ENCODE measurements at places on chromosomes 6 and 20.

DNA sequence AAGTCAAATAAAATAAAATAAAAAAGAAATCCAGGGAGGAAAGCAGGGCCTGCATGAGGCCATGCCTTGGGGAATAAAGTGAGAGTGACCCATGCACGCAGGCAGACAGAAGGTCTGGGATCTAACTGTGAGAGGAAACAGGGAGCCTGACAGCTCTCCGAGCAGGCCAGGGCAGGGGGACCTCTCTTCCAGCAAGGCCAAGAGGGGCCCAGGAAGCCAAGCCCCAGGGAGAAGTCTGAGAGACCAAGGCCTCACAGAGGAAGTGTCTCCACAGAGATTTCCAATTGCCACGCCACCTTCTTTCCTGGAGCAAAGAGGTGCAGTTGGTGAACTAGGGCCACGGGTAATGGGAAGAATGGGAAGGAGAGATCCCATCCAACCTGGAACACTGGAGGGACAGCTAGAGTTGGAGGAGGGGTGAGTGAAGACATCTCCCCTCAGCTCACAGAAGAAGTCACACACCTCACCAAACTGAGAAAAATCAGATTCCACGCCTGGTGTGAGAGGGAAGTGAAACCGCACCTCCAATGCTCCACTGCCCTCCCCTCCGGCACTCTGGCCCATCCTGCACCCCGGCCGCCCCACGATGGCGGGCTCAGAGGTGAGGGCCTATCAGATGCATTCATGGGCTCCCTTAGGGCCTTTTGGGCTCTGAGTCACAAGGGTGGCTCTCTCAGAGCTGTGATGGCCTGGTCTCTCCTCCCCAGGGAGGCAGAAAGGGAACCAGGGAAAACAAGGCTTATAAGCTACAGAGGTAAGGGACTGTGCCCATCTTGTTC is 25.1 kb upstream of the TAF8 start:
- DNase-seq = peak; percentile 89

GRCh38 chr6:131216246-131216645 is 81.0 kb downstream of the AKAP7 start:
- DNase-seq = no peak

DNA sequence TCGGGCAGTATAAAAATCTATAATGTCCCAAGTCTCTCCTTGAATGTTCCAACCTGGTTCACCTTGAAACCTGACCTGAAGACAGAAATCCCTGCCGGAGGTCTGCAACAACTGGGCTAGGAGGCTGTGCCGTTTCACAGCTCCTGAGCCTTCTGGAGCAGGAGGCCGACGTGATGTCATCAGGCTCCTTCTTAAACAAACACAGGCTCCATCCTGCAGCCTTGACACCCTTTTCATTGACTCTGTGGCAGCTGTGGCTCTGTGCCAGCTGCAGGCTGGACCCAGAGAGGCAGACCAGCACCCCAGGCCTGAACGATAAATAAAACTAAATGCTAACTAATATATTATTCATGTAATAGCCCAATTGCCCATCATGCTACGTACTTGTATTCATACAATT is 483.9 kb downstream of the CD83 start:
- DNase-seq = no peak

- DNase-seq = no peak
These were observed 5.0 kb upstream of the ADGRF1 start for GRCh38 chr6:47047097-47047478.

DNA sequence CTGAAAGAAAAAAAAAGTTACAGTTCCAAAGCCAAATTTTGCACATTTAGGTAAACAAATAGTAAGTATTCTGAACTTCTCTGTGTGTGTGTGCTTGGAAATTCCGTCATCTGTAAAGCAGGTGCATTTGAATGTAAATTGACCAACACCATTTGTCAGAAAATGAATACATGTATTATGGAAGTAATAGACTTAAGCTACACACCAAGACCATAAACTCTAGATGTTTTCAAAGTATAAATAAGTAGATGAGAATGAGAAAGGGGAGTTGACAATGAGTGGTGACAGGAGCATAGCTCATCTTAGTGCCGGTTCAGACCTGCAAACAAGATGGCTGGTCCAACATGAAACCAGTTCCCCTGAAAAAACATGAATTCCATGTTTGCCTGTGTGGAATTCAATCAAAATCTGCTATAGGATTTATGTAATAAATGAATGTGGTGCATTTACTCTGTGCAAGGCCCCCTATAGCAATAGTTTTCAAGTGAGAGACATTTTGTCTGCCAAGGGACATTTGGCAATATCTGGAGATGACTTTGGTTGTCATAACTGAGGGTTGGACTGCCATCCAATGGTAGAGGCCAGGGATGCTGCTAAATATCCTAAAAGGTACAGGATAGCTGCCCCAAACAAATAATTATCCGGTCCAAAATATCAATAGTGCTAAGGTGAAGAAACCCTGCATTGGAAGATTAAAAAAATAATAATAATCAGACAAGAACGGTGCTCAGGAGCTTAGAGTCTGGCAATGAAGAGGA is 11.0 kb upstream of the FILIP1 start:
- no peak for DNase-seq

- peak; percentile 75 for DNase-seq
These were observed 13.0 kb downstream of the RPP21 start for GRCh38 chr6:30357678-30358540.

DNA sequence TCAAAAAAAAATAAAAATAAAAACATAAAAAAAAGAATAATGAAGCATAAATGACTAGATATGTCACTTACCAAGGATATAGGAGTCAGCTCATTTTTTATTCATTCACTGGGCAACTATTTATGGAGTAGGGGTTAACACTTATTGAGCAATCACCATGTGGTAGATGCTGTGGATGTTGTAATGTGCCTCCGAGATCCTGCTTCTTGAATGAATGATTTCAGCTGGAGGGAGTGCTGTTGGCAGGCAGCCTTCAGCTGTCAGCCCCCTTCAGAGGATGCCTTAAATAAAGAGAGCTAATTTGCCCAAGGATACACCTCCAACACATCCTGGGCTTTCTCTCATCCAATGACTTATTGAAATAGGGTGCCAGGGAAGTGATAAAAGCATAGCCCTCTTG is 229.5 kb upstream of the DTNBP1 start:
- DNase-seq = peak; percentile 86

GRCh38 chr20:53910351-53911002 is 159.9 kb downstream of the BCAS1 start:
- DNase-seq = no peak

GRCh38 chr20:20130399-20130798 is 78.1 kb downstream of the CFAP61 start:
- DNase-seq = peak; percentile 42

DNA sequence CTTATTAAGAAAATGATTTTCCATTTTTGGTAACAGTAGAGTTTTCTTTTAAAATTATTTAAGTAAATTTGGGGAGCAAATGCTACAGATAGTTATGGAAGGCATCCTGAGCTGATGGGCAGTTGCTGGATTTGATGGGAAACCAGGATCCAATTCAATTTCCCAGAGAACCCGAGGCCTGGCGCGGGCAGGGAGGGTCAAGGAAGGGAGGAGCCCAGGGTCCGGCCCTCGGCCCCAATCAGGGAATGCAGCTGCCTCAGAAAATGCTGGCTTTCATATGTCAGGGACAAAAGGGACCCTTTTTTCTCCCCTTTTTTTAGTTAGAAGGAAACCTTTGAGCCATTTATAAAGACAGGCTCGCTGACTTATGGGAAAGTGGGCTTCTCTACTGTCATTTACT is 42.1 kb downstream of the CTCFL start:
- DNase-seq = no peak

DNA sequence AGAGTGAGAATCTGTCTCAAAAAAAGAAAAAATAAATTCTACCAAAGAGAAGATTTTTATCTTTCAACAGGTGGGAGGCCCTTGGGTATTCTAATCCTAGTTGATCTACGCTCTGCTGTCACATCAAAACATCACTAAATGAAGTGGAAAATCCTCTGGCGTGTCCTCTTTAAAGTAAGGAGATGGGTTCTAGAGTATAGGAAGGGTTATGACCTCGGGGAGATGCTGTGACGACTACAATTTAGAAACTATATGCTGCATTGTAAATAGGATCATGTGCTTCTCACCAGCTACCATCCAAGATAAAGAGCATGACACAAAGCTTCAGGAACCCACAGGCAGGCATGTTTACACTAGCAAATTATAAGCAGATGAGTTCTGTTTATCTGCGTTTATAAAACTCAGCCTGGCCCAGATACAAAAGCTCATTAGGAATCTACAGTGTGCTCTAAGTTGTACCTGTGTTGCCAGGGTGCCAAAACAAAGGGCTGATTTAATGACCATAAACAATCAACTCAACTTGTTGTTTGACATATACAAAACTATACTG is 197.1 kb upstream of the PLN start:
- no peak for DNase-seq

DNA sequence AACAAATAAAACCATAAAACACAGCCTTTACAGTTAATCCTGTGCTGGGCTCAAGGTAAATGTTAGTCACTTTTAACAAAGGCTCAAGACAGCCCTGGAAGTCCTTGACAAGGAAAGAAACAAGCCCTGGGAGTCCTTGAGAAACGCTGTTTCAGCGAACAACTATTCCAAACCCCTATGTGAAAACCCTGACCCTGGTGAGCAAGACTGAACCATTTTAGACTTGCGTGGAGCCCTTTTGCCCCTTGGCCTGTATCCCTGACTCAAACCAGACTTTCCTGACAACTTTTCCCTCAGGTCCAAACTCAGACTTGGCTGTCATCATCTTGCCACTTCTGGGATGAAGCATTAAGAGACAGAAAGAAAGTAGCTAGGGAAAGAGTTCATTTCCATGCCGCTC is 180.4 kb downstream of the AIG1 start:
- DNase-seq = no peak

GRCh38 chr6:43127180-43127579 is 43.9 kb upstream of the SRF start:
- no peak for DNase-seq

GRCh38 chr6:161526794-161527193 is 252.9 kb upstream of the AGPAT4 start:
- DNase-seq = no peak

- peak; percentile 37 for DNase-seq
These were observed 133.7 kb upstream of the GMDS start for GRCh38 chr6:2378891-2379652.

GRCh38 chr20:19885939-19886660 is 128.0 kb downstream of the RIN2 start:
- no peak for DNase-seq

GRCh38 chr6:135423649-135424128 is 73.9 kb downstream of the AHI1 start:
- peak; percentile 85 for DNase-seq

DNA sequence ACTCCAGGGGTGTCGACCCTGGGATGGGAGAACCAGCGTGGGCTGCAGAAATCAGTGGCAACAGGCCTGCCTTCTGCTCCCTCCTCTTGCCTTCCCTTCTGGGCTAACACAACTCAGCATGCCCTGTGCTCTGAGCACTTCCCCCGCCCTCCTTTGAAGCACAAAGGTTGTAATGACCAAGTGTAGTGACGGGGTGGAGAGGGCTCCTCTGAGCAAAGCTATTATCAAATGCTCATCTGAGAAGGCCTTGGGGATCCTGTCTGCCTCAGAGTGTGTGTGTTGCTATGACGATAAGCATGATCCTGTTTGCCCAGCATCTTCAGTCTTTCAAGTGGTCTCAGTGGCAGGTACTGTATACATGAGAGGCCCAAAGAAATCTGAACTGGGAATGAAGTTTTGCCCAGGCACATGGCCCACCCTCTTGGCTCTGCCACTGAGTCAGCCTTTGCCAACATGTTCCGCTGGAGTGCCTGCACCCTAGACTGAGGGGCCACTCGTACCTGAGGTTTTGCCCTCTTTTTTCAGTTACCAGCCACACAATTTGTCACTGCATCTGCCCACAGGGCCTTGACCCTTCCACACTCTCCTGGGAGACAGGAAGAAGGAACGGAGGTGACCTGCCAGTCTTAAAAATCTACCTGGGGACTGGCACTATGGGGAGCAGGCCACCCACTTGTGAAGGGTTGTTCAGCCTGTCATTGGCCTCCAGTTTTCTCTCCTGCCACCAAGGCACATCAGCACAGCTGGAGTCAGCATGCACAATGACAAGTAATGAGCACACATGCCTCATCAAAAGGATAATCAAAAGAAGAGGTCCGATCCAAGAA is 74.5 kb downstream of the GFOD1 start:
- DNase-seq = peak; percentile 31

DNA sequence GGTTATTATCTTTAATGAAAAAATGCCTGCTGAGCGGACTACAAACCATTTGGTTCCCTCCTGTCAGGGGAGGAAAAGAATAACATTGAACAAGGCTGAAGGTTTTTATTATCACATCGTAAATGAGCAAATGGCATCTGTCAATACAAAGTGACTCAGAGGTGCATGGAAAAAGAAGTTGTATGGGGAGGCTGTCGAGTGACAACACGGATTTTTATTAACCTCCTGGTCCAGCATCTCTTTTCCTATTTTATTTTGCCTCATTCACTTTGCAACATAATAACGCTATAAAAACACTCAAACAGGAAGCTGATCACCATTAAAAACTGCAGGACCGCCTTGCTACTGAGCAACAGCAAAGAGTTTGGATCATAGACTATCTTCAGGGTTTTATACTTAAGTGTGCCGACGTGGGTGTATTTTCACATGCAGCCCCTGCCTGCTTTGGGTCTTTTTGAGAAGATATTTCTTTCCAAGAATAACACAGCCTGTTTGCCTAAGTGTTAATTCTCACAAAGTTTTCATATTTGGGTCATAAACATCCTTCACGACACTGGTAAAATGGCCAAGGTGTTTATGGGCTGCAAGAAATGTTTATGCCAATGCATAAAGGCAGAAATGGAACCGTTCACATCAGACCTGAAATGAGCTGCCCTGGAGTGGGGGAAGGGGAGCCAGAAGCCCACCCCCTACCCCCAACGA is 132.1 kb upstream of the SALL4 start:
- no peak for DNase-seq

GRCh38 chr6:74177506-74177905 is 481.5 kb downstream of the CD109 start:
- no peak for DNase-seq

GRCh38 chr6:36347621-36348020 is 10.9 kb upstream of the BNIP5 start:
- DNase-seq = no peak

DNA sequence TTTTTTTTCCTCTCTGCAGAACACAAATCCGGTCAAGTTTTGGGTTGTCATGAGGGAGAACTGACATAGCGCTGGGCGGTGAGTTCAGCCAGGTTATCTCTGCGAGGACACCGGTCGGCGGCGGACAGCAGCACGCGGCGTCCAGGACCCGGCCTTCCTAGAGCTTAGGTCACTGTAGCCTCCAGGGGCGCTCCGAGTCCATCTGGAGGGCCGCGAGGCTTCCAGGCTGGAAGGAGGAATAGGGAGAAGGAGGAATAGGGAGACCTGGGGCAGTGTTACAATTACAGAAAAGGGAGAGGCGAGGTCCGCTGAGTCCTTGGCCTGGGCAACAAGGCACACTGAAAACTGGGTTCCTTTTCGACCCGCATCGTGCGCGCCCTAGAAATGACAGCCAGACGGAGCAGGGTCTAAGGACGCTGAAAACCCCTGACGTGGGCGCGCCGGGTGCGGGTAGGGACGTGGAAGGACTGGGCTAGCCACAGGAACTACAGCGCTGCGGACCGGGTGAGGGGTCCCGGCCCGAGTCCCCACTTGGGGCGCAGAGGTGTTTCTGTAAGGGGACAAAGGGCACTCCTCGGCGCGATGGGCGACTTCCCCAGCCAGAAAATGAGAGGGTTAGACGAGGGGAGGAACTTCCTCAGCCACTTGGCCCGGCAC is 536 bp upstream of the FNDC1 start:
- DNase-seq = no peak

GRCh38 chr6:21808551-21809242 is 215.1 kb downstream of the SOX4 start:
- no peak for DNase-seq
